ENCODE measurements at places on chromosomes 1 and 21.

DNA sequence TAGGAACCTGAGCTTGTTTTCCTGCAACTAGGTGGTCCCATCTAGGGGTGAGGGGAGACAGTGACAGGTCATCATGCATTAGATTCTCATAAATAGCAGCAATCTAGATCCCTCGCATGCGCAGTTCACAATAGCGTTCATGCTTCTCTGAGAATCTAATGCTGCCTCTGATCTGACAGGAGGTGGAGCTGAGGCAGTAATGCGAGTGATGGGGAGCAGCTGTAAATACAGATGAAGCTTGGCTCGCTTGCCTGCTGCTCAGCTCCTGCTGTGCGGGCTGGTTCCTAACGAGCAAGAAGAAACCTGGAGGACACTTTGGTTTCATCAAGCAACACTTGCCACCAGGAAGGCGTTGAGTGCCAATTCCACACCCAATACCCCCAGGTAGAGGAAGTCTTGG is 95.1 kb upstream of the OLIG2 start:
- DNase-seq = no peak

GRCh38 chr1:45686015-45686287 is 382 bp downstream of the GPBP1L1 start:
- peak; percentile 60 for DNase-seq

DNA sequence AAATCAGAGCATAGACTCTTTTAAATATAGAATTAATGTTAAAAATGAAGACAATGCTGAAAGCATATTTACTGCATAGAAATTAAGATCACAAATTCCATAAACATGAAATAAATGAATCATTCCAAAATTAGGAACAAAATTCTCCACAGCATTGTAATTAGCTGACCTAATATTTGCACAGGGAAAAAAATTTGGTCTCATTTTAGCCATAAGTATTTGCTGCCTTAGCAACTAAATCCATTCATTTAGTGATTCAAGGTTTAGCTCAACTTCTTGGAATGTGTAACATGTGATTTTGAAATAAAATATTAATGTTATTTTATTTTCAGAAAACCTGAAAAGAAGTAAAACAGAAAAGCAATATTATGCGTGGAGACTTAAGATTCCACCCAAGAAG is 25.5 kb downstream of the ADAMTS5 start:
- no peak for DNase-seq

DNA sequence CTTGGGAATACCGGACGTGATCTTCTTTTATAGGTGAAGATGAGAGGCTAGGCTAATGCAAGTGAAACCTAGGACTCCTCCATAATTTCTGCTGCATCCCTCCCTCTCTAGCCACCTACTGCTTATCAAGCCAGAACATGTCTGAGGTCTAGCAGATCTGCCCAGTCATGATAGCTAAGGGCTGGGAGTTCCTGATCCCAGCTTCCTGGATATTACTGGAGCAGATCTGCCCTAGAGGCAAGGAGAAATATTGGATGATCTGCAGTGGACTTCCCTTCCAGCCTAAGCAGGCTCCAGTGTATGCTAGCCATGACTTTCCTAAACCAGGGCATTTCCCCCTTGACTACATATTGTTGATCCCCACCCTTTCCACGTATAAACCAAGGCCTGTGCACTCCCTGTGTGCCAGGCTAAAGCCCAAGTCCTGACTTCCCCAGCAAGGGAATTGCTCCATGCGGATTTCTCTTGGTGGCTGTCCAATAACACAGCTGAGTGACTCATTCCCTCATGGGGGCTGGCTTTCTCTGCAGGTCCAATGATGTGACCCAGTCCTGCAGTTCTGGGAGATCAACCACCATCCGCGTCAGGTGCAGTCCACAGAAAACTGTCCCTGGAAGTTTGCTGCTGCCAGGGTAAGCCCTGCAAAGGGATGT is 15.5 kb upstream of the SARS1 start:
- DNase-seq = no peak

DNA sequence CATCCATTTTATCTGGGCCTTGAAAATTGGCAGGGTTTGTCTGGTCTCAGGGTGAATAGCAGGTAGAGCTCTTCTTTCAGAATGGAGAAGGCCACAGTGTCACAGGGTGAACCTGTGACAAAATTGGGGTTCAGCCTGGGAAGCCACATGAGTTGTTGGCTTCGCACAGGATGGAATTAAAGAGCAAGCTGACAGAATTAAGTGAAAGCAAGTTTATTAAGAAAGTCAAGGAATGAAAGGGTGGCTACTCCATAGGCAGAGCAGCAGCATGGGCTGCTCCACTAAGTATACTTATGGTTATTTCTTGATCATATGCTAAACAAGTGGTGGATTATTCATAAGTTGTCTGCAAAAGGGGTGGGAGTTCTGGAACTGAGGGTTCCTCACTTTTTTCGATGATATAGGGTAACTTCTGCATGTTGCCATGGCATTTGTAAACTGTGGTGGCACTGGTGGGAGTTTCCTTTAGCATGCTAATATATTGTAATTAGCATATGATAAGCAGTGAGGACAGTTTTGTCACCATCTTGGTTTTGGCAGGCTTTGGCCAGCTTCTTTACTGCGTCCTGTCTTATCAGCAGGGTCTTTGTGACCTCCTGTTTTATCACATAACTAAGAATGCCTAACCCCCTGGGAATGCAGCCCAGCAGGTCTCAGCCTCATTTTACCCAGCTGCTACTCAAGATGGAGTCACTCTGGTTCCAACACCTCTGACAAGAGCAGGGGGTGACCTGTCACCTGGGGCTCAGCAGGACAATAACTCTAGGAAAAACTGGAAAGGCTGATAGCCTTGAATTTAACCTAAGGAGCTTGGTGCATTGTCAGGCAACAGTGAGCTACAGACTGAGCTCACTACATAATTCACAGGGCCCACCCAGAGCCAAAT is 5.1 kb downstream of the IFNAR2 start:
- DNase-seq = no peak

GRCh38 chr1:168146160-168146539 is 9.4 kb upstream of the GPR161 start:
- no peak for DNase-seq

DNA sequence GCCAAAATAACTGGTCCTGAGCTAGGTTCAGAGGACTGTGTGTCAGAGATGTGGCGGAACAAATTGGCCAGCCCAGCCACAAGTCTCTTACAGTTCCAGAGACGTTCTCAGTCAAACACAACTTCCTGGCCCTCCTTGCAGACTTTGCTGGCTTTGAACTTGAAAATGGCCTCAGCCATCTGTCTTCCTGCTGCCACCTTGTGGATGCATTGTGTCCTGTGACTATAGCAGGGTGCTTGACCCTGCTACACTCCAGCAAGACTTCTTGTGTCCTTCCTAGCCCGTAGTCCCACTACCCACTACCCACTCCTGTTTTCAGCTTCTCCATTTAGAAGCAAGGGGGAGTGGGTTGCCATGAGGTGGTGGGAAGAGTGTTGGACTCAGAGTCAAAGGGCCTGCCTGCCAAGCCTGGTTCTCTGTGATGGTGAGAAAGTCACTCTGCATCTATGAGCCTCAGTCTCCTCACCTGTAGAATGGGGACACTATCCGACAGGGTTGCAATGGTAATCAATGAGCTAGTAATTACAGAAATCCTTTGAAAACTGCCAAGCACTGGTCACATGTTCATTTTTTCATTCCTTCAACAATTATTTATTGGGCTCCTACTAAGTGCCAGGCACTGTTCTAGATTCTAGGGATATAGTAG is 109.9 kb downstream of the IGSF21 start:
- DNase-seq = no peak

- DNase-seq = no peak
These were observed 62.0 kb upstream of the GALNT2 start for GRCh38 chr1:230005040-230005439.

Measured in substantia nigra (tissue), 51 donors.